ENCODE measurements at places on chromosomes 11 and 22. TPM values are rescaled to one million over a fixed set of nuclear protein-coding genes. Genes with fewer than 3 reads are reported as not detected.

HBB gene
- not detected for total RNA-seq

CPT1A gene
- total RNA-seq, result 46.6 TPM

TRIM22 gene
- total RNA-seq, result 117 TPM

VWA5A gene
- 9.4 TPM for total RNA-seq

CLMP gene
- 3.3 TPM for total RNA-seq

SLC17A6 gene
- total RNA-seq, result not detected

CD3G gene
- total RNA-seq, result not detected

RAB38 gene
- 294 TPM for total RNA-seq

CADM1 gene
- 34.1 TPM for total RNA-seq

TRPM5 gene
- total RNA-seq, result not detected

ABCC8 gene
- total RNA-seq, result not detected

UPK3A gene
- total RNA-seq, result not detected

TMEM121B gene
- total RNA-seq, result under 0.01 TPM

C11orf52 gene
- total RNA-seq, result not detected

LINC01488 gene
- total RNA-seq, result not detected

CACNA1I gene
- under 0.01 TPM for total RNA-seq

GAL3ST1 gene
- total RNA-seq, result 0.77 TPM

FGF4 gene
- not detected for total RNA-seq

PSMC3 gene
- 133 TPM for total RNA-seq

TENM4 gene
- total RNA-seq, result 1.4 TPM

All from melanocyte of skin (primary cell).